SJSA1 (cell line): ENCODE measurements at places on chromosomes 7 and 10. TPM values are rescaled to one million over a fixed set of nuclear protein-coding genes. Genes with fewer than 3 reads are reported as not detected.

The RBP3 gene
- total RNA-seq = not detected in 2 replicates

The ZNF107 gene
- 2.9 and 7.3 TPM in 2 replicates for total RNA-seq

The NRG3 gene
- not detected in 2 replicates for total RNA-seq

The PIK3AP1 gene
- total RNA-seq = 0.41 and 0.95 TPM in 2 replicates

The DYNC1I1 gene
- 3.9 and 6.2 TPM in 2 replicates for total RNA-seq

The FOXI2 gene
- not detected in 2 replicates for total RNA-seq

The LRRC17 gene
- 8.3 and 10.9 TPM in 2 replicates for total RNA-seq

The ZPBP gene
- total RNA-seq = not detected in 2 replicates

DNA sequence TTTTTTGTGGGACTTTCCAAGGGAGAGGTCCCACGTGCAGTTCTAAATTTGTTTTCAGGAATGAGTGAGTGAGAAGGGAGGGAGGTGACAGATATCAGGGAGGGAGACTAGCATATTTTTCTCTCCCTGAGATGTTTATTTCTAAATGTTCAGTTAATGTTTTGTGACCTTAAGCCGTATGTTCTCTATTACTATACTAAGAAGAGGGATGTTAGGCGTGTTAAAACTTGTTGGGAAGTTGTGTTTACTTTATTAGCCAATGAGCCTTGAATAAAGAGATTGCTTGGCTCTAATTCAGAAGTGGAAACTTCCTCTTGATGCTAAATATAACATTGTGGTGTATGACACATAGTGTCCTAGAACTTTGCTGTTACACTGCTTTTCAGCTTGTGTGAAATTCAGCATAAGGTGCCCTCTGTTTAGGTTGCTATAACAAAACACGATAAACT lies 37.3 kb downstream of the DNAH11 start:
- H3K4me3 ChIP-seq = no peak overlapping the region
- no peak for DNase-seq
- no peaks in the 10 kb centered on the region for H3K27me3 ChIP-seq

DNA sequence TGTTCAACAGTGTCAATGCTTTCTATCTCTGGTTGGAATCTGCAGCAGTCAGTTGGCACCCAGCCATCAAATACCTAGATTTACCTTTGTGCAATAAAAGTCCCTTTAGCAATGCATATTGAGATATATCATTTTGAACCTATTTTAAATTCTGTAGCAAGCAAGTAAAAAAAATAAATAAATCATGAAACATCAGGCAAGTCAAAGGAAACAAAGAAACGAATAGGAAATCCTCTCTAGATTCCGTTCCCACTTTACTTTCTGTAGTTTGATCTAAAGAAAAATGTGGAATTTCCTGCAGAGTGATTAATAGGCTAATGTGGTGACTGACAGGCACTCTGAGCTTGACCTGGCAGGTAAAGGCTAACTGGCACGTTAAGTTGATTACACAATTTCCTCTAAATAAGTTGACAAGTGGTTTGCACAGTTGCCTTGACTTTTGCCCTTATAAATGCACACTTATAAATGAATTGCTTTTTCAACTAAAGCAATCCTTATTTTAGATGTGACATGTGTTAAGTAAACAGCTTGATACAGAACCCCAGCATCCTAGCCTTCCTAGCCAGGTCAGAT lies 208.1 kb upstream of the TCF7L2 start:
- no peak overlapping the region for H3K4me3 ChIP-seq
- H3K36me3 ChIP-seq = no peaks in the 10 kb centered on the region

DNA sequence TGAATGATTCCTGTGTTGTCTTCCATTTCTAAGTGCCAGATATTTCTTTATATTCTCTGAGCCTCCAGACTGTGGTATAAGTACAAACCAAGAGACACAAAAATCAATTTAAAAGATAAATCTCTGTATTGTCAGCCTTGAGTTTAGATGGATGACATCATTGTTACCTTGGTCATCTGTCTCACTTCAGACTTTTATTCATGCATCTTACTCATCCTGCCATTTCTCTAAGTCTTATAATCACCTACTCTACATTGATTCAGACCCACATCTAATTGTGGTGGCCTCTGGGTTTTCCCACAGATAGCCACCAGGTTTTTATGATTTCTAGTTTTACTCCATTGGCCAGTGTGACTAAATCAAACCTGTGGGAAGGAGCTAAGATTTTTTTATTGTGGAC lies 26.8 kb upstream of the HDAC9 start:
- no peaks in the 10 kb centered on the region for H3K4me1 ChIP-seq
- H3K36me3 ChIP-seq = no peaks in the 10 kb centered on the region
- H3K4me3 ChIP-seq = no peak overlapping the region
- no peaks in the 10 kb centered on the region for H3K27me3 ChIP-seq
- no peak overlapping the region for H3K27ac ChIP-seq

DNA sequence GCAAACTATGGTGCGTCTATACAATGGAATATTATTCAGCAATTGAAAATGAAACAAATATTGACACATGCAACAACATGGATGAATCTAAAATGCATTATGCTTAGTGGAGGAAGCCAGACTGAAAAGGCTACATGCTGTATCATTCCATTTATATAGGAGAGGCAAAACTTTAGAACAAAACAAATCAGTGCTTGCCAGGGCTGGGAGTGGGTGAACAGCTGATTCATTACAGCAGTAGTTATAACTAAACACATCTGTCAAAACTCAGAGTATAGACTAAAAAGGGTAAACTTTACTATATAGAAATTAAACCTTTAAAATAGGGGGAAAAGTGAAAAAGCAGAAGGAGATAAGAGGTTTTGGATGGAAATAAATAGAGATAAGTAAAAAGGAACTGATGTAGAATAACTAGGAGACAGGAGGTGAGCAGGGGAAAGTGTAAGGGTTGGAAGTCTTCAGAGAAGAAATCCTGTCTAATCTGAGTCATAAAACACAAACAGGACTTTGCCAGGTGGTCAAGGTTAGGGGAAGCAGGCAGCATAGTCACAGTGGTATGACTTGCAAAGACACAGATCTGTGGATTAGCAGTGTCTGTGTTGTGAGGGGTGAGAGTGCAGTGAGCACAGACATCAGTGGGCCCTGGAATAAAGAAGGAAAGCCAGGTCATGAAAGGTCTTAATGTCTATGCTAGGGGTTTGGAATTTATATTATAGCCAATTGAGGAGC lies 349.8 kb downstream of the PHTF2 start:
- no peak overlapping the region for H3K4me3 ChIP-seq
- DNase-seq = no peak
- H3K36me3 ChIP-seq = no peaks in the 10 kb centered on the region
- 0 out of 2 replicates have a peak, but pooled peaks cover 3% of the 10 kb centered on the region for H3K27me3 ChIP-seq
- no peaks in the 10 kb centered on the region for H3K4me1 ChIP-seq
- H3K27ac ChIP-seq = no peak overlapping the region

GRCh38 chr10:131431533-131431932 lies 120.0 kb upstream of the TCERG1L start:
- no peaks in the 10 kb centered on the region for H3K4me1 ChIP-seq
- no peak overlapping the region for H3K27ac ChIP-seq
- H3K27me3 ChIP-seq = no peaks in the 10 kb centered on the region
- no peak overlapping the region for H3K4me3 ChIP-seq
- no peaks in the 10 kb centered on the region for H3K36me3 ChIP-seq
- DNase-seq = no peak

DNA sequence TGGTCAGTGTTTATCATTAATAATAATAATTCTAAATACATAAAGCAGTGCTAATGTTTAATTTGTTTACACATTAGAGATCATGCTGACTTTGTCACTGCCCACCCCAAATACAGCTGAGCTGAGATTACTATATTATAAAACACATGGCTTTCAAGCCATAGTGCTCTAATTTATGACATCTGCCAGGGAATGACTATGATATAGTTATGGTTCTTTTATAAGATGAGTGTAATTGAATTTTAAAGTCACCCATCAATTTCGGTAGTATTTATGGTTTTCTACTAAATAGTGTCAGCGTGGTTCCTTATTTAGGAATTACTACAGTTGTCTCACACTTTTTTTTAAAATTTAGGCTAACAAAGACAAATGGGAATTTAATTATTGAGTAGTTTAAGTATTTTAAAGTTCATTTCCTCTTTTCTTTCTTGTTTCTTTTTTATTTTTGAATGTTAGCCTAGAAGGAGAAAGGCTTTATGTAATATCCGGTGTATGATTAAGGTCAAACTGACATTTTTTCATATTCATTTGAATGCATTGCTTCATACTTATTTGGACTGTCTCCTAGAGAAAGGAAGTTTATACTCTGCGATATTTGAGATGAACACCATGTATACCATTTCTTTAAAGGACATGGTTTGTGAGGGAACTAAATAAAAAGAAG lies 3.9 kb downstream of the CDK14 start:
- H3K4me3 ChIP-seq = no peak overlapping the region
- H3K27me3 ChIP-seq = no peaks in the 10 kb centered on the region
- no peak overlapping the region for H3K27ac ChIP-seq
- DNase-seq = no peak
- peaks cover 6% of the 10 kb centered on the region for H3K36me3 ChIP-seq

DNA sequence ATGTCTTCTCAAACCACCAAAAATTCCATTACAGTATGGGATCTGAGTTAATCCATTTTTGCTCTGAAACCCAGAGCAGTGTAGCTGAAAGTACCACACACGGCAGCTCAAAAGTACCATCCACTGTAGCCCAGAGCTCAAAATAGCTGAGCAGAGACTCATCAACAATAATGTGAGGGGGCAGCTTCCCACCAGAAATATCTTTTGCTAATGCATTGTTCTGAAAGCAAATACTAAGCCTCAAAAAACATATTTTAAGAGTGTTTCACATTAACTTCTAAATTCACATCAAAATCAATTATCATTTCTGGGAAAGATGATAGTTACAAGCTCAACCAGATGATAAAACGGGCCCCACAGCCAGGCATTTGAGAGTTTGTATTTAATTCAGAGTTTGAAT lies 73.7 kb downstream of the ABLIM1 start:
- H3K27ac ChIP-seq = no peak overlapping the region
- peaks cover 7% of the 10 kb centered on the region for H3K4me1 ChIP-seq
- DNase-seq = no peak
